Umbilical cord (tissue), 2 donors: ENCODE measurements at places on chromosomes 5 and 9. TPM values are rescaled to one million over a fixed set of nuclear protein-coding genes. Genes with fewer than 3 reads are reported as not detected.

DNA sequence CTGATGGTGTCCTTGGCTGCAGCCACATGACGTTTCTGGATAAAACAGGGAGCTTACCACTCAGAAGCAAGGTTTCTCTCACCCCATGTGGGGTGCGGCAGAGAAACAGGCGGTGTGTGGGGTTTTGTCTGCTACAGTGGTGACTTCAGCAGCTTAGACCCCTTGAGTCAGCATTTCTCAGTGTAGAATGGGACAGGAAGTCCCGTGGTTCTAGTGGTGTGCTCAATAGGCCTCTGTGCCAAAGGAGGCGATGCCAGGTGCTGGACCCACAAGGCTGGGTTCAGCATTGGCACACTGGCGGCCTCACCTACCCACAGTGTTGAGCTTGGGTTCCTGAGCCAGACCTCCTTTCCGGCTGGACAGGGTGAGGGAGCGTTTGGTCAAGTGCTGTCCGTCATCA lies 125.2 kb upstream of the SMIM23 start:
- DNase-seq, result no peak

DNA sequence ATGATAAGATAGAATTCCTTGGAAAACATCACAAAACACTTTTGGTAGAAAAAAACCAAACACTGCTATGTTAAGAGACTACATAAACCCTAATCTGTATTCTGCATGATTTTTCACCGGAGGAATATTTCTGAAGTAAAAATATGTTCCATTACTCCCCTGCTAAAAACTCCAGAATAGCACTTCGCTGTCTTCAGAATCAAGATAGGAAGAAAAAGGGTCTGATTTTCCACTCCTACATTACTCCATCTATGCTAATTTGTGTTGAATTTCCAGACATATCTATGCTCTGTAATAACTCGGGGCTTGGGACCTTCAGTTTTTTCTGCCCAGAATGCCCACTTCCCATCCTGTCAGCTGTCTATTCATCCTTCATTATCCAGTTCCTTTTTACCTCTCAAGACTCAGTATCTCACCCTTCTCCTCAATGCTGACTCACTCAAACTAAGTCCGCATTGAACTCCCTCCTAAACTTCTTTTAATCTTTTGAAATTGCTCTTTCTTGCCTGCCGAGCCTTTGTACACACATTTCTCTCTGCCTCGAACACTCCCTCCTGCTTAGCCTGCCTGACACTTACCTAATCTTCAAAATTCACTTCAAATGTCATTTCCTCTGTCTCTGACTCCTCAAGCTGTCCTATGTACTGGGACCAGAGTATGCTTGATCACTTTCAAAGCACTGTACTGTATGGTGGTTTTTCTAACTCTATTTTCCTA lies 171.0 kb downstream of the ARRDC3 start:
- DNase-seq, result peak; percentile 49

HAND1 gene
- 2.6 TPM for total RNA-seq

TRAF2 gene
- total RNA-seq, result 5.1 TPM

DNA sequence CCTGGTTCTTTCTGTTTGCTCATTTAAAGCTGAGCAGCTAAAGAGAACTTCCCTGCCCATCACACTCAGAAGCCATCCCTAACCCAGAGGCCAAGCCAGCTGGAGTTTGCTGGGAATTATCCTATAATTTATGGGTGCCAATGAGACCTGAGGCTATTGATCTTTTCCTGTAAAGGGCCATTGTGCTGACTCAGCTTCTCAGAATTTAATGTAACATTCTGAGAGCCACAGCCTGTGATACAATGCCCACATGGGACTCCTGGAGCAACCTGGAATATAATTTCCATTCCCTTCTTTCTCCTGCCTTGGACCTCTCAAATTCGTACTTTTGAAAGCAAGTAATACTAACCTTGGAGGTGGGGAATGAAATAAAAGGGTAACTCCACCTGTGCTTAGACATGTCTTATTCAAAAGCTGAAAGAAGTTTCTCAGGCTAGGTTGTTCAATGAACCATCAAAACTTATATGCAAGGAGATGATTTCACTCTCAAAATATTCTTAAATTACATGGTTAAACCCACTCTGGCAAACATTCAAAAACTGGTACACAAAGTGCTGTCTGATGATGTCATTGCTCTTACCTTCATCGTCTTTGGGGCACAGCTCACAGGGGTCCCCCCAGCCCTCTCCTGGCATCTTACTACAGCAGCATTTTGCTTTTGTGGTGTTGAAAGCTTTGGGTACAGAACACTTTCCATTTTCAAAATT lies 206.7 kb downstream of the SLC12A2 start:
- DNase-seq, result no peak

DDX4 gene
- total RNA-seq, result 4.1 TPM

PCDHGB6 gene
- 9.1 TPM for total RNA-seq

SOX30 gene
- 6.3 TPM for total RNA-seq

PLCXD3 gene
- total RNA-seq, result 5.3 TPM

SLC34A3 gene
- not detected for total RNA-seq
